ENCODE measurements at places on chromosomes 5 and 9.

- DNase-seq: peak; percentile 10
Observed at GRCh38 chr9:109289186-109289585, 31.7 kb downstream of the EPB41L4B start.

DNA sequence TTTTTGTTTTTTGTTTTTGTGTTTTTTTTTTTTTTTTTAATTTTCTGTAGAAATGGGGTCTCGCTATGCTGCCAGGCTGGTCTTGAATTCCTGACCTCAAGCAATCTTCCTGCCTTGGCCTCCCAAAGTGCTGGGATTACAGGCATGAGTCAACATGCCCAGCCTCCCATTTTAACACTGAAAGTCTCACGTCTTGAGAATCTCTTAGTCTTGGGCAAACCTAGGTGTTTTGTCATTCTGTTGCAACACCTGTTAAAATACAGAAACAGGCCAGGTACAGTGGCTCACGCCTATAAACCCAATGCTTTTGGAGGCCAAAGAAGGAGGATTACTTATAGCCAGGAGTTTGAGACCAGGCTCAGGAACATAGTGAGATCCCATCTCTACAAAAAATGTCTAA lies 599.0 kb downstream of the TLR4 start:
- no peak for DNase-seq

DNA sequence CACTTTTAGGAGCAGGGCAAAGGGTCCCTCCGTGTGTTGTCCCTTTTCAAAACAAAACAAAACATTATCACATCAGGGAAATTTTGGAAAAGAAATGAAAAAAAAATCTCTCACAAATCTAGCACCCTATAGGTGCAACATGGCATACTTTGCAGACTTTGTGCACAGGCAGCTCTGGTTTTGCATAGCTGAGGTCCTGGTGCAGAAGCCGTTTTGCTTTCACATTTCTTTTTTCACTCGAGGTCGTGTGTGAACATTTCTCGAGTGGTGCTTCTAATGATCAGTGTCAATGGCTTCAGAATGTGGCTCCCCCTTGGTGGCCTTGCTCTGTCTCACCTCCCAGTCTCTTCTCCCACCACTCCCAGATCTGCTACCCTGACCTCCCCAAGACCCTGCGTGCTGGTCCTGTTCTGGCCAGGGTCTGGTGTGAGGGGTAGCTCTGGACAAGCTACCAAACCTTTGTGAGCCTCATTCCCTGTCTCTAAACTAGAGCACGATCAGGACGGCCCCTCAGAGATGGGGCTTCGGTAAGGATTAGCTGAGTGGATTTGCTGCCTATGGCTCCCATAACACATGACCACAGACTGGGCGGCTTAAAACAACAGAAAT lies 258.0 kb downstream of the NSG2 start:
- DNase-seq: no peak

DNA sequence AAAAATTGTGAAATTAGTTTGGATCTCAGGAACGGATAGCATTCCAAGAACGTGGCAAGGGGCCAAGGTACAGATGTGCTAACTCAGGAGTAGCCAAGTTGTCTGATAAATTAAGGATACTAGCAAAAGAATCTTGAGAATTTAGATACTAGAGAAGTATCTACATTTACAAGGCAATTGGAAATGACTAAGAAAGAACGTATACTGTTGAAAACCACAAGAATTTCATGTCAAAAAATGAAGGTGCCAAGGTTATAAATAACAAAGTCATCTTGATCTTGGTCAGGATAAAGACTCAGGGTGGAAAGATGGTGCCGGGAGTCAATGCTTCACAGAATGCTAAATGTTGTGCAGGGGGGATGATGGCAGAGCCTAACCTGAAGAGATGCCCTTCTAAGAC lies 19.2 kb downstream of the CAPSL start:
- no peak for DNase-seq

GRCh38 chr9:5931657-5932056 lies 41.0 kb downstream of the MLANA start:
- no peak for DNase-seq

Measured in DMS53 (cell line).